Activated naive CD4-positive, alpha-beta T cell treated with anti-CD3 and anti-CD28 coated beads for 36 hours (primary cell): ENCODE measurements at places on chromosomes 2 and 18. TPM values are rescaled to one million over a fixed set of nuclear protein-coding genes. Genes with fewer than 3 reads are reported as not detected.

NCKAP5 gene
- total RNA-seq = not detected

TMEM198 gene
- 0.86 TPM for total RNA-seq

COLEC11 gene
- total RNA-seq = not detected

ERCC3 gene
- total RNA-seq = 41.1 TPM

CTDSP1 gene
- 26.2 TPM for total RNA-seq

HSBP1L1 gene
- total RNA-seq = 14.2 TPM

KCNS3 gene
- 0.22 TPM for total RNA-seq

LYG1 gene
- 0.36 TPM for total RNA-seq

MC4R gene
- total RNA-seq = not detected
